T-helper 22 cell (primary cell): ENCODE measurements at places on chromosomes 13 and 19.

DNA sequence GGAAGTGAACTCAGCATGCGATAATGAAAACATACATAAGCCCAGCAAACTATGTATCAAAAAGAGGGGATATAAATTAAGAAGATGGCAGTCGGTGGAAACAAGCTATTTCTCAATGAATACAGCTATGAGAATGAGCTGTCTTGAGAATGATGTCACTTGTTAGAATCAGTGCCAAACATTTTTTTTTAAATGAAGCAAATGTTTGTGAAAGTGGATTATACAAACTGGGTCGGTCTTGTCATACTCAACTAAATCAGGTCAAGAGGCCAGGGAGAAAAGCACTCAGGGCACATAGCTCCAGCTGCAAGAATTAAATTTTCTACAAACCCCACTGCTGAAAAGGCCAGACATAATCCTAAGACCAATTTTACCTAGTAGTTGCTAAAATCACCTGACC, 1048.4 kb downstream of the SLITRK1 start:
- DNase-seq: no peak

GRCh38 chr13:89856512-89856911, 1491.0 kb upstream of the MIR17HG start:
- no peak for DNase-seq

- no peak for DNase-seq
These were observed 73.1 kb upstream of the SGCG start for GRCh38 chr13:23107665-23108064.

DNA sequence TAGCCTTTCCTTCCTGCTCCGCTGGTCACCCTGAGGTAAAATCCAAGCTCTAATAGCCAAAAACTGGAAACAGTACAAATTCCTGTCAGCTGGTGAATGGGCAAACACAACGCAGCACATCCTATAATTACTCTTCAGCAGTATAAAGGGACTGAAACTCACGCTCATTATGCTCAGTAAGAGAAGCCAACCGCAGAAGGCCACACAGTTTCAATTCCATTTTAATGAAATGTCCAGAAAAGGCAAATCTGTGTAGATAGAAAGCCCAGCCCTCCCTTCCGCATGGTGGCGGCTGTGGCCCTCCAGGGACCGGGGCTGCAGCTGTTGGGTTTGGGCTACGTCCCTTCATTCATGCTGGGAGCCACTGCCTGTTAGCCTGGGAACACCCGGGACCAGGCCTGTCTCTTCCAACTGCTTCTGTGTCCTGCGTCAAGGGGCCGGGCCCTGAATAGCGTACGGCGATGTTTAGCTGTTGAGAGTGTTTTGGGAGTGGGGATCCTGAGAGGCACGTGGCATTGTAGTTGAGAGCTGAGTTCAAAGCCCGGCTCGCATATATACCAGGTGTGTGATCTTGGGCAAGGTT, 23.5 kb downstream of the NKPD1 start:
- DNase-seq: no peak

DNA sequence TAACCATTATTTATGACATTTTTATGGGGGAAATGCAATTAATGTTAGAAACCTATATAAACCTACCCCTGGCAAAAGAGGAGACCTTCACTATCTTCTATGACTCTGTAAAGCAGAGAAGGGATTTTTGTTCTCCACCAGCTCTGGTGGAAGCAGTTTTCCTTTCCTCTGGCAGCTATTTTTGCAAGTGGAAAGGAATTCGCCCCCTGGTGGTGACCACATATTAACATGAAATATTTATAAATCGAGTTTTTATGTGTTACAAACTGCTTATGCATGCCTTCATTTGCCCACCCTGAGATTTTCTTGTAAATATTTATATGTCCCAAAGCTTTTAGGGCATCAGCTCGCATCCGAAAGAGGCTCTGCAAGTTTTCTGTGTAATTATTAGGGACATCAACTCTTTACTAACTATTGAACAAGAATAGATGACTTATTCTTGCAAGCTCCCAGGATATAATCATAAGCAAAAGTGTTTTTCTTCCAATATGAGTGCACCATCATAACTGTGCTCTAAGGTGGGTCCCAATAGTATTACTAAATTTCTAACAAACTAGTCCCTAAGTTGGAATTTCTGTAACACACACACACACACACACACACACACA, 62.4 kb downstream of the SERTM1 start:
- DNase-seq: no peak
